ENCODE measurements at places on chromosomes 4 and X.

- DNase-seq = no peak
Measured at GRCh38 chrX:24983931-24984330, 31.8 kb downstream of the ARX start.

GRCh38 chr4:183424109-183424744 is 20.2 kb upstream of the CDKN2AIP start:
- DNase-seq = no peak

- DNase-seq = no peak
Measured at GRCh38 chr4:159370286-159370685, 267.4 kb downstream of the RAPGEF2 start.

DNA sequence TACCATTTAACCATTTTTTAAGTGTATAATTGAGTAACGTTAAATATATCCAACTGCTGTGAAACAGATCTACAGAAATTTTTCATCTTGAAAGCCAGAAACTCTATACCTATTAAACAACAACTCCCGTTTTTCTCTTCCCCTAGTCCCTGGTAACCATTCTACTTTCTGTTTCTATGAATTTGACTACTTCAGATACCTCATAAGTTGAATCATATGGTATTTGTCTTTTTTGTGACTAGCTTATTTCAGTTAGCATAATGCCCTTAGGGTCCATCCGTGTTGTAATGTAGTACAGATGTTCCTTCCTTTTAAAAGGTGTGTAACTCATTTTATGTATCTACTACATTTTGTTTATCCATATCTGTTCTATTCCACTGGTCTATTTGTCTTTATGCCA is 48.7 kb downstream of the STAG2 start:
- no peak for DNase-seq

- no peak for DNase-seq
Measured at GRCh38 chr4:70915874-70916559, 13.8 kb downstream of the MOB1B start.

GRCh38 chr4:7587433-7588405 is 153.0 kb upstream of the PSAPL1 start:
- DNase-seq = no peak

DNA sequence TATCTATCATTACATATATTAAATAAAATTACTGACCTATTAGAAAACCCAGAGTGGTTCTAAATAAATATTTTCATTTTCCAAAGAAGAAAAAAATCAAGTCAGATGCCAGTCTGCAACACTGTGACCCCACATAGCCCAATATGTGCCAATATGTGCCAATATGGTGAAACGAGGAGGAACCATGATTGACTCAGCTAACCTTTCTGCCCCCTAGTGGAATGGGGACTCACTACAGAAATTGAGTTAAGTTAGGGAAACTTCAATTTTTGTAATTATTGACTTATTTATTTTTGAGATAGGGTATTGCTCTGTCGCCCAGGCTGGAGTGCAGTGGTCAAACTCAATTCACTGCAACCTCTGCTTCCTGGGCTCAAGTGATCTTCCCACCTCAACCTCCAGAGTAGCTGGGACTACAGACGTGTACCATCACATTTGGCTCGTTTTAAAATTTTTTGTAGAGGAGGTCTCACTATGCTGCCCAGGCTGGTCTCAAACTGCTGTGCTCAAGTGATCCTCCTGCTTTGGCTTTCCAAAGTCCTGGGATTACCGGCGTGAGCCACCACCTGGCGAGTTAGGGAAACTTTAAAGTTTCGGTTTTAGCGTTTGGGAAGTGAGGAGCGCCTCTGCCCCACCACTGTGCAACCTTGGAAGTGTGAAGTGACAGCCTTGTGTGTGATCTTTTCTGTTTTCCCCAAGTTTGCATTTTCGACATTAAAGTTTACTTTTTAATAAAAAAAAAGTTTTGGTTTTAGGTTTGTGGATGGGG is 116.8 kb upstream of the SHISA3 start:
- DNase-seq = no peak

DNA sequence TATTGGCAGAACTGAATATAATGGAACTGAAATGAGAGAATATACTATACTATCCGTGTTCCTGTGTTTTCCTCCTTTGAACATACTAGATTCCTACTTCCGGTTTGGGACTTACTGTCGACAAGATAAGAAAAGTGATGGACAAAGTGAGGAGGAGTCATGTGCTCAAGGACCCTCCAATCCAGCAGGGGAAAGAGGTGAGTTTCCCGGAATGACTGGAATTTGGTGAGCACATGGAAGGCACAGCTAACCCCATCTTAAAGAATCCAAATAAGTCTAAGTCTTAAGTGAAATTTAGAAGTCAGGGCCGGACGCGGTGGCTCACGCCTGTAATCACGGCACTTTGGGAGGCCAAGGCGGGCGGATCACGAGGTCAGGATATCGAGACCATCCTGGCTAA is 36.6 kb upstream of the SH3D19 start:
- DNase-seq = no peak

GRCh38 chr4:166049036-166049435 is 176.0 kb downstream of the TLL1 start:
- no peak for DNase-seq

DNA sequence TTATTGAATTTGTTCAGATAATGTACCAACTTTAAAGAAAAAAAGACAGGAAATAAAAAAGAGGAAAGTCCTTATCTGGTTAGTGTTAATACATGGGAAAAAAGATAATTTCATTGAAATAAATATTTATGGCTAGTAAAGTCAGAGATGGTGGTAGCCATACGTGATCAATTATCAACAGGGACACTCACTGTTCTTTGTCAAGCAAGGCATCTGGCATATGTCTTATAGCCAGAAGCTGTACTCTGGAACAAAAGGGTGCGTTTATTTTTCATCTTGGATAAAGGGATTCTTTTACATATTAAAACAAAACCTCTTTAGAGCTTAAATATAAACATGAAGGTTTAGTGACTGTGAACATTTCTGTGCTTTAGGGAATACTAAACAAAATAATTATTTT is 26.7 kb downstream of the HDX start:
- no peak for DNase-seq

- DNase-seq = no peak
Measured at GRCh38 chr4:19213388-19213787, 1038.3 kb upstream of the SLIT2 start.

- no peak for DNase-seq
Measured at GRCh38 chrX:153773741-153774575, 6.9 kb upstream of the SRPK3 start.

DNA sequence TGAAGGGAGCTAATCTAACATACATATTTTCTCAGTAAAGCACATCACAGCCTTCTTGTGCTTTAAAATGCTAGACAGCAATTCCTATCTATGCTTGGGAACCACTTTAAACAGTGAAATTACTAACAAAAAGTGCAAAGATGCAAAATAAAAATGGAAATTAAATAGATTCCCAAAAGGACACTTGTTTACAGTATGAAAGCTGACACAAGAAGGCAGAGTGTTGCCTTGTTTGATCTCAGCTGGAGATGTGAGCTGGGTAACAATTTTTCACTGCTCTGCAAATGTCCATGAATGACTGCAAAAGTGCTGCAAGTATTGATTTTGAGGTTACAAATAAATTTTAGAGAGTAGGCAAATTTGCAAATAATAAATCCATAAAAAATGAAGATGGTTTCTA is 22.3 kb downstream of the GRIA2 start:
- no peak for DNase-seq

- no peak for DNase-seq
Measured at GRCh38 chr4:5079581-5079980, 28.3 kb downstream of the STK32B start.

GRCh38 chrX:66004928-66005829 is 34.7 kb downstream of the VSIG4 start:
- no peak for DNase-seq

GRCh38 chr4:162804351-162804924 is 362.3 kb downstream of the NAF1 start:
- DNase-seq = no peak

DNA sequence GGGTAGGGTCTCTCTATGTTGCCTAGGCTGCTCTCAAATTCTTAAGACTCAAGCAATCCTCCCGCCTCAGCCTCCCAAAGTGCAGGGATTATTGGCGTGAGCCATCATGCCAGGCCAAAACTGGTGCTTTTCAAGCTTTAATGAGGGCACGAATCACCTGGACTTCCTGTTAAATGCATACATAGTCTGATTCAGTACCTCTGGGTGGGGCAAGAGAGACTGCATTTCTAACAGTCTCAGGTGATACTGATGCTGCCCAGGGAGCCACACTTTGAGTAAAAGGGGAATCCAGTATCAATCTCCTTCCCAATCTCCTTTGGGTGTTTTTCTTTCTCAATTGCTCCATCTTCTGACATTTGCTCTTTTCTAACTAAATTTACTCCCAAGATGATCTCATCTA is 96.5 kb downstream of the SH3RF1 start:
- no peak for DNase-seq

DNA sequence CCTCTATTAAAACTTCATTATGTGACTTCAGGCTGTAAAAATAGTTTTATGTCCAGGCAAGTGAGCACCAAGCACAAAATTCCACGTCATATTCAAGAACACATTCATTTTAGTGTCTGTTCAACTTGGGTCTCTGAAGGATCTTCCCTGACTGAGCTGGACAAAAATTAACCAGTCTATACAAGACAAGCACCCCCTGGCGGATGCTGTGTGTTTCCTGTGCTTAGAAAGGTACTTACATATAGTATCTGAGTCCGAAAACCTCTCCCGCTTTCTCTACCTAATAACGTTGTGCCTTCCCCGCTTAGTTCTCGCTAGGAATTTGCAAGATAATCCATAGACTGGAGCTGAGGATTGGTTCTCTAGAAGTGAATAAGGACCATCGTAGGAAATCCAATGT is 2214.5 kb upstream of the TENM3 start:
- no peak for DNase-seq

DNA sequence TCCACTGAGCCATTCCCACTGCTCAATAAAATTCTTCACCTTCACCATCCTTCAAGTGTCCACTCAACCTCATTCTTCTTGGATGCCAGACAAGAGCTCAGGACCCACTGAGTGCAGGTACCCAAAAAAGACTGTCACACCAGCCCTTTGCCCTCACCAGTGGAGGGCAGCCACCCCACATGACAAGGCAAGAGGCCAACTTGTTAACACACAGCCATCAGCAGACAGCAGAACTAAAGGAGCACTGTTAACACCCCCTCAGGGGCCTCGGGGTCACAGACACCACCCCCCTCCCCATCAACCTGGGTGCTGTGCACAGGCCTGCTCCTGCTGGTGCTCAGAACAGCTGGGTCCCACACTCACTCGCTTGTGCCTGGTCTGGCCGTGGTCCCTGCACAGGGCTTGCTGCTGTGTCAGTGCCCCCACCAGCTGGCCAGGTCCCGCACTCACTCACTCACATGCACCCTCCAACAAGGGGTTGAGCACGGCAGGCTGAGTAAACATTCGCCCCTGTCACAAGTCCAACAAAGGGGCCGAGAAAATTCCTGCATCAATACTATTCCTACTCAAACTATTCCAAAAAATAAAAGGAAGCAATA is 54.1 kb downstream of the ATRX start:
- no peak for DNase-seq

DNA sequence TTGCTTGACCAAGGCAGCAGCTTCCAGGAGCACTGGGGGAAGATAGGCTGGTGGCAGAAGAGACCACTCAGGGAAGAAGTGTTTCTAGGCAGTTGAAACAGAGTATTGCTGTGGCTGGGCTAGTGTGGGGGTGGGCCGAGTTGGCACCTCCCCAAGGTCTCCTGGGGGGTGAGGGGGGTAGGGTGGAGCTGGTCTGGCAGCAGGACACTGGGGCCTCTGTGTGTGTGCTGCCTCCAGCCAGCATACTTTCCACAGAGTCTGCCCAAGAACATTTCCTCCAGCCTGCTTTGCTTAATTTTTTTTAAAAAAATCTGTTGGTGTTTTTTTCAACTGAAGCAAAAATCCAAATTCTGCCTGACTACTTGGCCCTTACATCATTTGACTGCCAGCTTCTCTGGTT is 4.0 kb downstream of the ITIH6 start:
- no peak for DNase-seq

- DNase-seq = no peak
Measured at GRCh38 chrX:81240701-81241331, 38.9 kb downstream of the SH3BGRL start.

DNA sequence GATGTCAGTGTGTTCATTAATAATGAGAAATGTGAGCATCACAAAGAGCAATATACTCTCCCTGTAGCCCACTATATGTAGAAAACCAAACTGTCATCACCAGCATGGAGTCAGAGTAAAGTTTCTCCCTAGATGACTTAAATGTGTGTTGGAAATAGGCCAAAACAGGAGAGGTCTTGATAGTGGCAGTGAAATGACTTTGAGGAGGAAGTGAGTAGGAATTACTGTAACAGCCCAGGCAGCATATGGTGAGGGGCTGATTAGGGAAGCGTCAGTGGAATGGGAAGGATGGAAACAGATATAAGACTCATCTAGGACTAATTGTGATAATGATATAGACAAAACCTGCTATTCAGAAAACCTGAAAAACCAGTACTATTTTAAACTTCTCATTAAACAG is 83.9 kb downstream of the ATXN3L start:
- no peak for DNase-seq

GRCh38 chr4:54930226-54930625 is 195.2 kb downstream of the KDR start:
- DNase-seq = no peak

GRCh38 chr4:125992891-125993290 is 678.1 kb downstream of the FAT4 start:
- no peak for DNase-seq

DNA sequence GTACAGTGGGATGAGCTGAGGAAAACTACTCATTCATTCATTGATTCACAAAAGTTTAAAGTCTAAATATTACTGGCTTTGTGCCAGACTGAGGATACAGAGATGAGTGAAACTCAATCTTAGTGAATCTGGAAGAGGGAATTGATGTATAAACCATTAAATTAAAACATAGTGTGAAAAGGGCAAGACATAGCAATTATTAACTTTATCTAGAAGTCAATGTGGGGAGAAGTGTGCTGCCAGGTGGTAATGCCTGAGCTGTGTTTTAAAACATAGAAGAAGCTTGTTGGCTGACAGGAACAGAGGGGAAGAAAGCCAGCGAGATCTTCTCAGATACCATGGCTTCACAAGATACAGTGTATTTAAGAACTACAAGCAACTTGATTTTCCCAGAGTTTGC is 153.4 kb downstream of the BMPR1B start:
- no peak for DNase-seq
